A549 treated with dexamethasone at 1 μM for 4 hours (cell line): ENCODE measurements at places on chromosomes 3 and 15. TPM values are rescaled to one million over a fixed set of nuclear protein-coding genes. Genes with fewer than 3 reads are reported as not detected.

NDN gene
- 0.07 to 0.10 TPM (median 0.08 TPM) in 5 replicates for total RNA-seq

RFTN1 gene
- total RNA-seq = 3.0 to 3.8 TPM (median 3.3 TPM) in 5 replicates

ADAMTS17 gene
- 0.08 to 0.30 TPM (median 0.13 TPM) in 4 of 5 replicates, not detected in the other for total RNA-seq

HRH1 gene
- 5.3 to 7.7 TPM (median 6.2 TPM) in 5 replicates for total RNA-seq

ITPKA gene
- 9.7 to 16.4 TPM (median 13.2 TPM) in 5 replicates for total RNA-seq

SEMA5B gene
- total RNA-seq = 0.14 to 0.27 TPM (median 0.18 TPM) in 5 replicates

THPO gene
- total RNA-seq = 0.08 to 0.11 TPM in 2 of 5 replicates, not detected in the others

HLTF gene
- total RNA-seq = 13.0 to 19.4 TPM (median 17.3 TPM) in 5 replicates

COX17 gene
- total RNA-seq = 98.1 to 134 TPM (median 98.9 TPM) in 5 replicates

TMEM45A gene
- total RNA-seq = 1.7 to 2.8 TPM (median 2.4 TPM) in 5 replicates

CPNE9 gene
- total RNA-seq = 0.05 to 0.25 TPM (median 0.14 TPM) in 4 of 5 replicates, not detected in the other

CAND2 gene
- 0.21 to 0.47 TPM (median 0.39 TPM) in 5 replicates for total RNA-seq

WDR93 gene
- 0.10 to 0.27 TPM (median 0.17 TPM) in 5 replicates for total RNA-seq

ALDH1L1 gene
- 0.12 to 0.22 TPM (median 0.17 TPM) in 5 replicates for total RNA-seq

GOLGA8O gene
- total RNA-seq = 0.27 to 0.57 TPM (median 0.38 TPM) in 5 replicates

SENP7 gene
- total RNA-seq = 1.6 to 3.0 TPM (median 2.4 TPM) in 5 replicates

LSAMP gene
- 0.01 to 0.47 TPM (median 0.19 TPM) in 5 replicates for total RNA-seq

CLDN18 gene
- not detected in 5 replicates for total RNA-seq

GOLGA8J gene
- total RNA-seq = not detected in 5 replicates

GOLIM4 gene
- 17.0 to 24.2 TPM (median 23.2 TPM) in 5 replicates for total RNA-seq

LARP6 gene
- 48.5 to 76.8 TPM (median 71.1 TPM) in 5 replicates for total RNA-seq

TMEM212 gene
- not detected in 5 replicates for total RNA-seq

MUSTN1 gene
- 0.14 to 0.31 TPM (median 0.16 TPM) in 4 of 5 replicates, not detected in the other for total RNA-seq

CHRFAM7A gene
- 4.9 to 8.2 TPM (median 6.4 TPM) in 5 replicates for total RNA-seq

SPATA12 gene
- total RNA-seq = 0.26 to 0.38 TPM (median 0.32 TPM) in 5 replicates

SLC25A26 gene
- total RNA-seq = 17.6 to 19.1 TPM (median 17.8 TPM) in 5 replicates

IL17RB gene
- 0.41 to 1.00 TPM (median 0.69 TPM) in 5 replicates for total RNA-seq

ASB14 gene
- total RNA-seq = not detected in 5 replicates

GOLGA6L9 gene
- total RNA-seq = 1.4 to 2.2 TPM (median 2.1 TPM) in 5 replicates

SLC28A2 gene
- not detected in 5 replicates for total RNA-seq

IDH2 gene
- 38.9 to 51.0 TPM (median 45.3 TPM) in 5 replicates for total RNA-seq

SLC12A8 gene
- total RNA-seq = 1.8 to 2.7 TPM (median 2.1 TPM) in 5 replicates

UROC1 gene
- total RNA-seq = not detected in 5 replicates

GPX1 gene
- 236 to 275 TPM (median 269 TPM) in 5 replicates for total RNA-seq

STRA6 gene
- total RNA-seq = 44.2 to 82.1 TPM (median 71.9 TPM) in 5 replicates

TNNC1 gene
- total RNA-seq = 0.87 to 1.3 TPM (median 1.3 TPM) in 5 replicates

GUCA1C gene
- not detected in 5 replicates for total RNA-seq

CP gene
- 4.7 to 8.1 TPM (median 5.9 TPM) in 5 replicates for total RNA-seq

ANKUB1 gene
- total RNA-seq = not detected in 5 replicates

GOLGA8Q gene
- total RNA-seq = 0.09 to 0.17 TPM in 2 of 5 replicates, not detected in the others

GOLGA6L7 gene
- not detected in 5 replicates for total RNA-seq

CAPN3 gene
- 0.22 to 0.59 TPM (median 0.32 TPM) in 4 of 5 replicates, not detected in the other for total RNA-seq

TM4SF4 gene
- total RNA-seq = 27.3 to 44.6 TPM (median 35.9 TPM) in 5 replicates

MORF4L1 gene
- 458 to 654 TPM (median 496 TPM) in 5 replicates for total RNA-seq

SERPINI1 gene
- total RNA-seq = 2.2 to 3.6 TPM (median 2.4 TPM) in 5 replicates

PCOLCE2 gene
- 27.5 to 40.1 TPM (median 29.5 TPM) in 5 replicates for total RNA-seq

ATP13A4 gene
- total RNA-seq = not detected in 5 replicates

VILL gene
- 0.12 to 0.22 TPM (median 0.17 TPM) in 4 of 5 replicates, not detected in the other for total RNA-seq

KAT2B gene
- total RNA-seq = 5.4 to 9.4 TPM (median 7.6 TPM) in 5 replicates
